Heart right ventricle (tissue), 16 donors: ENCODE measurements at places on chromosomes 13 and 19. TPM values are rescaled to one million over a fixed set of nuclear protein-coding genes. Genes with fewer than 3 reads are reported as not detected.

The CYP4F12 gene
- total RNA-seq = 0.92 TPM

The ZIC2 gene
- not detected for total RNA-seq

The HIPK4 gene
- not detected for total RNA-seq

The ZNF699 gene
- 4.4 TPM for total RNA-seq

The LMO7 gene
- 507 TPM for total RNA-seq

The ZSCAN22 gene
- total RNA-seq = 1.3 TPM

The EMC10 gene
- 73.6 TPM for total RNA-seq

The ZNF490 gene
- total RNA-seq = 7.2 TPM

The AP1M1 gene
- total RNA-seq = 38.1 TPM

The CYP4F8 gene
- not detected for total RNA-seq

GRCh38 chr13:48477191-48477855 lies 55.6 kb downstream of the RCBTB2 start:
- no peaks in the 10 kb centered on the region for H3K27me3 ChIP-seq
- no peaks in the 10 kb centered on the region for H3K4me1 ChIP-seq
- H3K27ac ChIP-seq = peak overlapping the region; percentile 74
- no peak for DNase-seq
- H3K4me3 ChIP-seq = no peak overlapping the region

DNA sequence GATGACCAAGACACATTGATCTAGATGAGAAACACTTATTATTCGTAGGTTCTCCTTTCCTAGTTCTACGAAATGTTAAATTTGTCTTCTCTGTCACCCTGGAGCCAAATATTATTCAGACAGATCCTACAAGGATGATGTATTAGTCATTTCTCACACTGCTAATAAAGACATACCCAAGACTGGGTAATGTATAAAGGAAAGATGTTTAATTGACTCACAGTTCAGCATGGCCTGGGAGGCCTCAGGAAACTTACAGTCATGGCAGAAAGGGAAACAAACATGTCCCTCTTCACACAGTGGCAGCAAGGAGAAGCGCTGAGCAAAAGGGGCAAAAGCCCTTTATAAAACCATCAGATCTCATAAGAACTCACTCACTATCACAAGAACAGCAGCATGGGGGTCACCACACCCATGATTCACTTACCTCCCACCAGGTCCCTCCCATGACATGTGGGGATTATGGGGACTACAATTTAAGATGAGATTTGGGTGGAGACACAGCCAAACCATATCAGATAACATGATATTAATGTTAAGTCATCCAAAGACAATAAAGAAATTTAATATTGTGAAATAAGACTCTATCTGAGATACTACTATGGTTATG lies 1248.8 kb upstream of the SLC10A2 start:
- no peak for DNase-seq
- no peaks in the 10 kb centered on the region for H3K27me3 ChIP-seq
- H3K36me3 ChIP-seq = no peaks in the 10 kb centered on the region
- H3K4me3 ChIP-seq = no peak overlapping the region

- no peaks in the 10 kb centered on the region for H3K36me3 ChIP-seq
- H3K27me3 ChIP-seq = no peaks in the 10 kb centered on the region
- H3K27ac ChIP-seq = peak overlapping the region; percentile 86
- peaks cover 22% of the 10 kb centered on the region for H3K4me1 ChIP-seq
- DNase-seq = no peak
These were observed 646 bp downstream of the TMEM161A start for GRCh38 chr19:19137556-19138108.

GRCh38 chr13:50222569-50223332 lies 207.5 kb downstream of the KCNRG start:
- peak; percentile 76 for DNase-seq
- no peak overlapping the region for H3K4me3 ChIP-seq
- no peaks in the 10 kb centered on the region for H3K36me3 ChIP-seq

GRCh38 chr19:32708457-32708856 lies 11.1 kb upstream of the TDRD12 start:
- no peaks in the 10 kb centered on the region for H3K27me3 ChIP-seq
- H3K27ac ChIP-seq = no peak overlapping the region
- H3K36me3 ChIP-seq = peaks cover 53% of the 10 kb centered on the region

DNA sequence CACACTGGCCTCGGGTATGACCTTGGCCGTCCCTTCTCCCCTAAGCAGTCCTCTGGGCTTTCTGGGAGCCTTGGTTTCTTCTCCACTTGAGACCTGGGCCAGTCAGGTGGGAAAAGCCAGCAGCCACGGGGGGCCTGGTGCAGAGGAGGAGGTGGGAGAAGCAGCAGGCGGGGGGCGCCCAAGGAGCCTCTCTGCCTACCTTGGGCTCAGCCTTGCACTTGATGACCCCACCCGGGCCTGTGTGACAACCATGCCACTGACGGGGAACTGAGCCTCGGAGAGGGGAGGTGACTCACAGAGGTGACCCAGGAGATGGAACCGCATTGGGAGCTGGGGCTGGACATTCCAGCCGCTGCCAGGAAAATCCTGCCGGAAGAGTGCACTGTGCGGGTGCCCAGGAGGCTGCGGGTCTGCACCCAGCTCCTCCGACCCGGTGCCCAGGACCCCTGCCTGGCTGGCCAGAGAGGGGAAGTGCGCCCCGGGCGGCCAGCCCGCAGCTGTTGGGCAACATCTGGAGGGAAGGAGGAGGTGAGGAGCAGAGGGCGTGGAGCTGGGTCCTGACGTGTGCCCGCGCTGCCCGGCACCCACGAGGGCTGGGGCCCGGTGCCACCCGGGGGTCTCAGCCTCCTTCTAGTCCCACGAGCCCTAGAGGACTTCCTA lies 23.4 kb upstream of the SLC7A10 start:
- H3K27me3 ChIP-seq = peaks cover 11% of the 10 kb centered on the region
- H3K36me3 ChIP-seq = no peaks in the 10 kb centered on the region
- H3K4me1 ChIP-seq = no peaks in the 10 kb centered on the region
- no peak for DNase-seq

- no peaks in the 10 kb centered on the region for H3K27me3 ChIP-seq
- no peak overlapping the region for H3K4me3 ChIP-seq
- no peaks in the 10 kb centered on the region for H3K36me3 ChIP-seq
- H3K27ac ChIP-seq = no peak overlapping the region
- no peak for DNase-seq
These were observed 80.1 kb downstream of the GGACT start for GRCh38 chr13:100508455-100508854.

DNA sequence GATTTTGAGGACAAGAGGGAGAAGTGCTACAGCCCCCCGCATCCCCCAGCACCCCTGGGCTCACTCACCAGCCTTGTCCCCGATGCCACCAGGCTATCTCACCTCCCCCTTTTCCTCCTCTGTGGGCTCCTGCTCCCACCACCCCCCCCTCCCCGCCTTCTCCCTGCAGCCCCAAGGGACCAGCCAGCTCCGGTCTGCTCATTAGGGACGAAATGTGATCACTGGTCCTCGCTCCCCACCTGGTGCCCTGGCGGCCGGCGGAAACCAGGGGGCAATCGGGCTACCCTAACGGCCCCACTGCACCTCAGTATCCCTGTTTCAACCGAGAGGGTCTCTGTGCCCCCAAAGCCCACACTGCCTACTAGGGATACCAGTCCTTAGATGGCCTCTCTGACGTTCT lies 2.7 kb downstream of the GPR4 start:
- H3K36me3 ChIP-seq = no peaks in the 10 kb centered on the region
- peaks cover 25% of the 10 kb centered on the region for H3K4me1 ChIP-seq
- H3K4me3 ChIP-seq = peak overlapping the region; percentile 83
- DNase-seq = no peak
- peak overlapping the region; percentile 93 for H3K27ac ChIP-seq

DNA sequence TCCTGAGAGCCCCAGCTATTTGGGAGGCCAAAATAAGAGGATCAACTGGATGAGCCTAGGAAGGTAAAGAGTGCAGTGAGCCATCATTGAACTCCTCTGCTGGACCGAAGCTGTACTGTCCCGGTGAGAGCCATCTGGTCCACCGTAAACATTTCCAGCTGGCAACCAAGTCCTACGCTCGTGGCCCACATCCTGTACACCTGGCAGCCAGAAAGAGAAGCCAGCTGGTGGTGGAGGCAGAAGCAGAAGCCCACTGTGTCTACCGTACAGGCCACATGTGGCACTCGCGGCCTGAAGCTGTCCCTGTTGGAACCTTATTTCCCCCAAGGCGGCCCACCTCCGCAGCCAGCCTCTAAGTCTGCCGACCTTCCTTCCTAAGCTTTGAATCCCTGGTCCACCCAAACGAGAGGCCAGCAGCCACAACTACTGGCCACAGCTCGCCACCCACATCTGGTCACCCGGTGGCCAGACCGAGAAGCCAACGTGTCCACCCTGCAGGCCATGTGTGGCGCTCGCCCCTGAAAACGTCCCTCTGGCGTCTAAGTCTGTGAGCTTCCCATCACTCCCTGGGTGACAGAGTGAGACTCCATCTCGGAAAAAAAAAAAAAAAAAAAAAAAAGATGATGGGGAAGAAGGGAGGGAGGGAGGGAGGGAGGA lies 14.2 kb upstream of the ZNF91 start:
- H3K4me1 ChIP-seq = no peaks in the 10 kb centered on the region
- no peaks in the 10 kb centered on the region for H3K36me3 ChIP-seq
- peaks cover 10% of the 10 kb centered on the region for H3K27me3 ChIP-seq

DNA sequence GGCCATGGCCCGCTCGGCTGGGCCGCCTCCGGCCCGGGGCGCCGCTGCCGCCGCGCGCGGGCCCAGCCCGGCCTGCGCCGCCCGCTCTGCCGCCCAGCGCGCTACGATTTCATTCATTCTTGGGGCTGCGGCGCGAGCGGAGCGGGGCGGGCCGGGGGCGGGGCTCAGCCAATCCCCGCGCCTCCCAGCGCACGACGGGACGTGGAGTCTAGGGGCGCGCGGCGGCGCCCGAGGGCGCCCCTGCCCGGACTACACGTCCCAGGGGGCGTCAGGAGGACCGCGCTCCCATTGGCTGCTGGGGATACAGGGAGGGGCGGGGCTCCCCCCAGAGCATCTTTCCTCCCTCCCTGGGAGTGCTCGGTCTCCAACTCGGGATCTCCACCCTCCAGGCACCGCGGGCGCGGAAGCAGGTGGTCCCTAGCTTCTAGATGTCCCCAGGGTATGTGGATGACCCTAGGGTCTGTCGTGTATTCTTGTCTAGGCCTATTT lies 5.6 kb upstream of the DPF1 start:
- no peak overlapping the region for H3K27ac ChIP-seq
- H3K36me3 ChIP-seq = no peaks in the 10 kb centered on the region
- H3K4me3 ChIP-seq = peak overlapping the region; percentile 42
- H3K27me3 ChIP-seq = peaks cover 48% of the 10 kb centered on the region
- peak; percentile 52 for DNase-seq

GRCh38 chr19:53989600-53990533 lies 1.6 kb upstream of the CACNG6 start:
- H3K27ac ChIP-seq = no peak overlapping the region
- H3K4me1 ChIP-seq = peaks cover 4% of the 10 kb centered on the region
- H3K27me3 ChIP-seq = peaks cover 37% of the 10 kb centered on the region
- H3K36me3 ChIP-seq = no peaks in the 10 kb centered on the region
- H3K4me3 ChIP-seq = no peak overlapping the region

DNA sequence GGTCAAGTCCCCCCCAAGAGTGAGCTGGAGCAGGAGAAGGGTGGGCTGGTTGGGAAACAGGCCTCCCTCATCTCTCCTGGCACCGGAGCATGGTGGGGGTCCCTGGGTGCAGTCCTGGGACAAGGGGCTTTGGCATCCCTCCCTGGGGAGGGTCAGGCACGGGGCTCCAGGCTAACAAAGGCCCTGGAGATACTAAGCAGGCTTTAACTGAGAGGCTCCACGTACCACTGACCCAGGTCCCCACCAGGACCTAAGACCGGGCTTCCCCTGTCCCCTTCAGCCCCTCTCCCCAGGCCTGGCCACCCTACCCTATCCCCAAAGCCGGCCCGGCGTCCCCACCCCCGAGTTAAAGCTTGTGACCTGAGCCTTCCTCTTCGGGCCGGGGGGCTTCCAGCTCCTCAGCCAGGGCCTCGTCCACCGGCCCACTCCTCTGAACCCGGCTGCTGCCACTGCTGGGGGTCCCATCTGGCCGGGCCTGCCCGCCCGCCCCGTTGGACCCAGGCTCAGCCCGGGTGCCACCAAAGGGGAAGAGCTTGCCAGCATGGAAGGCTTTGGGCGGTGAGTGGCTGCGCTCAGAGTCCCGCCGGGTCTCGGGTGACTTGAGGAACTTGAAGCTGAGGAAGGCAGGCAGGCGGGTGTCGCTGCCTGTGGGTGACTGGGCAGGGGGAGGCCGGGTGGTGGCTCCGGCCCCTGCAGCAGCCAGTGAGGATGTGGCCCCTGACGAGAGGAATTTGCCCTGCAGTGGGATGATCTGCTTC lies 10.1 kb downstream of the ANO8 start:
- DNase-seq = no peak
- H3K27me3 ChIP-seq = no peaks in the 10 kb centered on the region
- no peak overlapping the region for H3K4me3 ChIP-seq
- H3K27ac ChIP-seq = no peak overlapping the region

- no peak for DNase-seq
- H3K4me1 ChIP-seq = no peaks in the 10 kb centered on the region
- no peak overlapping the region for H3K4me3 ChIP-seq
- no peaks in the 10 kb centered on the region for H3K36me3 ChIP-seq
- H3K27ac ChIP-seq = no peak overlapping the region
These were observed 46.5 kb upstream of the TFDP1 start for GRCh38 chr13:113537909-113538688.

DNA sequence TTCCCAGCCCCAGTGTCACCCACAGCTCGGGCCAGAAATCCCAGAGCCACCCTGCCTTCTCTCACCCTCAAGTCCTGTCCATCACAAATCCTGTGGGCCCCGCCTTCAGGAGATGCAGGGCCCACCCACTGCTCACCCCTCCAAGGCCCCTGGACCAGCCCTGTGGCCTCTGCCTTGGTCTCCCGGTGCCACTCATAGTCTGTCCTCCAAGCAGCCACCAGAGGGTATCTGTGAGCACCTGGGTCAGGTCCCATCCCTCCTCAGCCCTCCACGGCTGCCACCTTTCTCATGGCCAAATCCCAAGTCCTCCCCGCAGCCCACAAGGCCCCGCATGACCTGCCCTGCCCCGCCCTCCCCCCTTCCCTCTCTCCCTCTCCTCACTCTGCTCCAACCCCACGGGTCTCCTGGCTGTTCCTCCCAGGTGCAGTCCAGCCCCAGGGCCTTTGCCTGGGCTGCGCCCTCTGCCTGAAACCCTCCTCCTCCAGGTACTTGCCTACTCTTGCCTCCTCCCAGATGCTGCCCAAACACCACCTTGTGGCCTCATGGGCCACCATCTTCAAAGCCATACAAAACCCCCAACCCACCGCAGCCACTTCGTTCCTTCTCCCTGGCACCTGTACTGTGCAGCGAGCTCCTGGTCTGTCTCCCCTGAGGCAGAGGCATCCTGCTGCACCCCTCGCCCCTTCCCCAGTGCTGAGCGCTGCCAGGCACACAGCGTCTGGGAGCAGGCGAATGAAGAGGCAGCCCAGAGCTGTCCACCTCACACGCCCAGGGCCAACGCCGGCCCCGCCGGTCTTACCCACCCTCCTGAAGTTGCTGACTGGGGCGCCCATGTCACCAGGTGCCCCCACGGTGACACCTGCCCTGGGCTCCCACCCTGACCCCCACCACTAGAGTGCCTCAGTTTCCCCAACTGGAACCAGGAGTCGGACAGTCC lies 13.2 kb upstream of the UQCR11 start:
- DNase-seq = no peak
- H3K4me1 ChIP-seq = peaks cover 25% of the 10 kb centered on the region
- no peak overlapping the region for H3K4me3 ChIP-seq
- H3K36me3 ChIP-seq = peaks cover 75% of the 10 kb centered on the region
